ENCODE measurements at places on chromosomes 2 and 18.

DNA sequence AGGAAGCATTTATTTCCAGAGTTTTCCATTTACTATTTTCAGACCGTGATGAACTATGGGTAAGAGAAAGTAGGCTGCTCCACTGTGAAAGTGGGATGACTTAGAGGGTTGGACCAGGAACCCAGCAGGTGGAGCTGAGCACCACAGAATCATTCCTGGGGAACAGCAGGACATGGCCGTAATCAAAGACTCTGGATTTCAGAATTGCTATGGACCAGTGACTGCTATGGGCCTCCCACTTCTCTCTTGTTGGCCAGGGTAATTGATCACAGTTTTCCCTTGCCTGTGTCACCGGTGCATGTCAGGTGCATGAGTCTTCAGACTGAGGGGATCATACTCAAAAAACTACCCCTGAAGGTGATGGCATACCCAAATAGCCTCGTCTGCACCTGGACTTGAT, 90.6 kb upstream of the GPC1 start:
- DNase-seq, result no peak

- DNase-seq, result no peak
Measured at GRCh38 chr2:223896833-223897311, 48.3 kb downstream of the WDFY1 start.

GRCh38 chr2:173654161-173654895, 299.7 kb downstream of the CDCA7 start:
- DNase-seq, result no peak

- DNase-seq, result no peak
Measured at GRCh38 chr2:108918156-108918874, 70.7 kb downstream of the EDAR start.

DNA sequence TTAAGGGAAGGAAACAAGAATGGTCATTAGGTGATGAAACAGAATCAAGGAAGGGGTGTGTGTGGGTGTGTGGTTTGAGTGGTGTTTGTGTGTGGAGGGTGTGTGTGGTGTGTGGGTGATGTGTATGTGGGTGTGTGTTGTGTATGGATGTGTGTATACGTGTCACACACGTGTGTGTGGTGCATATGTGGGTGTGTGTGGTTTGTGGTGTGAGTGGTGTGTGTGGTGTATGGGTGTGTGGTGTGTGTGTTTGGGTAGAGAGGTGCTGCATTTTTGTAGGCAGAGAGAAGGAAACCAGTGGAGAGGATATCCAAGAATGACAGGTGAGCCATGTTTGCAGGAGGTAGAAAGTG, 1.1 kb upstream of the CEP192 start:
- DNase-seq, result no peak

DNA sequence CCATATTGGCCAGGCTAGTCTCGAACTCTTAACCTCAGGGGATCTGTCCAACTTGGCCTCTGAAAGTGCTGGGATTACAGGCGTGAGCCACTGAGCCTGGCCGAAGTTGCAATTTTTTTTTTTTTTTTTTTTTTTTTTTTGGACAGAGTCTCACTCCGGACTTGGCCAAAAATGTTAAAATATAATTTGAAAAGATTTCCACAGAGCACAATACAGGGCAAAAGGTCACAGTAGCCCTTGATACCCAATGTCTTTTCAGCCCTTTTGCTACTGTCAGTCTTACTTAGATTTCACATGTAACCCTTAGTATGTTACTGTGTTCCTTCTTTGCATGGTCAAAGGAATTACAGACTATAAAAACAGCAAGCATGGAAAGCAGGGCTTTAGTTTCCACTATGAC, 42.6 kb upstream of the MAPRE2 start:
- no peak for DNase-seq

DNA sequence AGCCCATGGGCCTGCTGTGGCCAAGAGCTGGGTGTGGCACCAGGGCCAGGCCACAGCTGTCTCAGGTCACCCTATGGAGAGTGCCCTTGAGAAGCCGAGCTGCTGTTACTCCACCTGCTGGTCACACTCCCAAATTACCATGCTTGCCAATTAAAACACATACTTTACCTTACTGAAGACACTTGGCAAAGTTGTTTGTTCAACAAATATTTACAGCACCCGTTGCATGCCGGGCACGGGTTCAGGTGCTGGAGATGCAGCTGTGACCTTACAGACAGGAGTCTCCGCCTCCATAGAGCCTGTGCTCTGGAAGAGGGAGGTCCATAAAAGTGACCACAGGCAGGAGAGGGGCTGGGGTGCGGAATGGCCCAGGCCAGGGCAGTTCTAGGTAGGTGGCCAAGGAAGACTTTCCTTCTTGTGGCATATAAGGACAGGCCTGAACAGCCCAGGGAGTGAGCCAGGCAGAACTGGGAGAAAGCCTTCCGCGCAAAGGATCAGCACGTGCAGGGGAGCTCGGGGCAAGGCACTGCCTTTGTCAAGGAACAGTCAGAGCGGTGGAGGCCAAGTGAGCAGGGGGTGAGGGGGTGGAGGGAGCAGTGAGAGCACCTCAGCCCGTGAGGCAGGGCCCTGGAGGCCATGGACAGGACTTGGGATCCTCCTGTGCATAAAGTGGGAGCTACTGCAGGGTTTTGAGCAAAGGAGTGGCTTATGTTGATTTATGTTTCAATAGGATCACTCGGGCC, 23.6 kb upstream of the RBM44 start:
- DNase-seq, result no peak

DNA sequence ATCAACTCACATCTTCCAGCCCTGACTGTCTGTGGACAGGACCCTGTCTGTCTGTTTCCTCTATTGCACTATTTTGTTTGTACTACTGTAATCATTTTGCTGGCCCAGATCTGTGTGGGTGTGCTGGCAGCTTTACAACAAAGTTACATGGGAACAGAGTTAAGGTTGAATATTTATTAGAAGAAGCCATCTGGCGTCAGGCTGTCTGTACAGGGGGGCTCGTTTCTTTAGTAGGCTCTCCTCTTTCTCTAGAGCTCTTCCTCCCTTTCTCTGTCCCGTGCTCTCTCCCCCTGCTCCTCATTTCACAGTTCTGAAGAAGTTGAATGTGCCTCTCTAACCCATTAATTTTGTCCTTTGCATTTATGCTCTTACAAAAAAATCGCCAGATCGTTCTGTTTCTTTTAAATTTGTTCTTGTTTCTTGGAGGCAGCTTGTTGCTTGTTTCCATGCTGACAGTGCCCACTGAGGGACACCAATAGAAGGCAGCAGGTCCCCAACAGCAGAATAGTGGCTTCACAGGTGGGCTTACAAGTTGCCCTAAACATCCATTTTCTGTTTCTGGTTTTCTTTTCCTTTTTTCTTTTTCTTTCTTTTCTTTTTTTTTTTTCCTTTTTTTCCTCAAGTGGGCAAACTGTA, 315.2 kb upstream of the ZEB2 start:
- no peak for DNase-seq

- no peak for DNase-seq
Measured at GRCh38 chr18:25228410-25228809, 123.6 kb downstream of the ZNF521 start.

DNA sequence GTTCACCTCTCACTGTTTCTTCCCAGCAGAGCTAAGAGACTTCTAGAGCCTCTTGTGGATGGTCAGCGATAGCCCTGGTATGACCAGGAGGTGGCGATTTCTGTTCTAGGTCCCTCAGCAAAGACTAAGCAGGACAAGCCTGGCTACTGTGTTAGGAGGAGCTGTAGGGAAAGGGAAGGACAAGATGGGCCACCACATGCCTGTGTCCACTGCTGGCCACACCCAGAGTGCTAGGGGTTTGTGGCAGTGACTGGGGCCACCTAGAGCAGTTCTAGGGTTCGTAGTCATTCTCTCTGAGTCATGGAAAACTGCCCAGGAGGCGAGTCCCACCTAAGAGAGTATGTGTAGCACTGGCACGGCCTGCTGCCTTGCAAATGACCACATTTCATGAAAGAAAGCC, 179.4 kb downstream of the ALPK2 start:
- no peak for DNase-seq

DNA sequence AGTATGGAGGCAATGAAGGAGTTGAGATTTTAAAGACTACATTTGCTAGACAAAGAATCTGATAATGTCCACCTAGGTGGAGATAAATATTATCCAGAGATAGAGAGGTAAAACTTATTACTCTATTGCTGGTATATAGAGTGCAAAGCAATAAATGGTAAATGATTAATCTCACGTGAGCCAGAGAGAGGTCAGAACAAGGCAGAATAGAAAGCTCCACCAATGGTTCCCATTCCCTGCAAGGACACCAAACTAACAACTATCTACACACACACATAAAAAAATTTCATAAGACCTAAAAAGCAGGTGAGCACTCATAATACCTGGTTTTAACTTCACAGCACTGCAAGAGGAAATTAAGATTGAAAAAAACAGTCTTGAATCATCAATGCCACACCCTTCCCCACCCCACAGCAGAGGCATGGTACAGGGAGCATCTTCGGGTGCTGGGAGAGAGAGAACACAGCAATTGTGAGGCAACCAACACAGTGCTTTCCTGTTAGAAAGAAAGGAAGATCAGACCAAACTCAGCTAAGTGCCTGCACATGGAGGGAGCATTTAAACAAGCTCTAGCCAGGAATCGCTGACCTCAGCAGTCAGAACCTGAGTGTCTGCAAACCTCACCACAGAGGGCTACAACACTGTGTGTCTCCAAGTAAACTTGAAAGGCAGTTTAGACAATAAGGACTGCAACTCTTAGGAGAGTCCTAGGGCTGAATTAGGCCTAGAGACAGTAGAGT, 1432.6 kb upstream of the TMEFF2 start:
- DNase-seq, result no peak

- DNase-seq, result no peak
Measured at GRCh38 chr2:203490391-203490790, 44.7 kb downstream of the RAPH1 start.

GRCh38 chr2:28621172-28622100, 125.6 kb downstream of the PLB1 start:
- peak; percentile 61 for DNase-seq

Measured in stimulated activated CD8-positive, alpha-beta memory T cell treated with anti-CD3 and anti-CD28 coated beads, Interleukin-4, amount 100 ng/mL, for 1 hour (primary cell).